ENCODE measurements at places on chromosomes 13 and 19. TPM values are rescaled to one million over a fixed set of nuclear protein-coding genes. Genes with fewer than 3 reads are reported as not detected.

- no peak for DNase-seq
- peaks cover 2% of the 10 kb centered on the region for H3K27me3 ChIP-seq
Measured at GRCh38 chr19:54312436-54313377, at the start of gene LILRA5. Gene LILRA5 (minus strand): TSS chr19:54313166. CDS start chr19:54313019, 147 bp downstream.

- peaks cover 10% of the 10 kb centered on the region for H3K36me3 ChIP-seq
- peaks cover 25% of the 10 kb centered on the region for H3K4me1 ChIP-seq
- H3K27me3 ChIP-seq = no peaks in the 10 kb centered on the region
- peak overlapping the region; percentile 4 for H3K27ac ChIP-seq
Measured at GRCh38 chr19:15379999-15380647, 536 bp upstream of the AKAP8 start.

DNA sequence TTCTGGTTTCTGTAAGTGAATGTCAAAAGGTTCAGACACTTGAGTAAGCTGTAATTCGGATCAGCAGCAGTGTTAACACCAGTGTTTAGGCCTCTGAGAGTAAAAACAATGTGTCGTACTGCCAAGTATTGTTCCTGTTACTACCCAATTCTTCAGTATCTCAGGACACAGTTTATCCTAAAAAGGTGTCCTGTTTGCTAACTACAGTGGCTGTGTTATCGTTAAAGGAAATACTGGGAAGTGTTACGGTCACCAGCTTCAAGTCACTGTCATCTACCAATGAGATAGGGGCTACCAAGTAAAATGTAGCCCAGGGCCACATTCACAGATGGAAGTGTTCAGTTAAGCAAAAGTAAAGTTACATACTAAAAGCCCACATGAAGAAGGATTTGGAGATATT is 2.3 kb upstream of the UPF3A start:
- DNase-seq = no peak
- no peak overlapping the region for H3K4me3 ChIP-seq
- H3K4me1 ChIP-seq = peaks cover 17% of the 10 kb centered on the region
- H3K36me3 ChIP-seq = peaks cover 15% of the 10 kb centered on the region

DNA sequence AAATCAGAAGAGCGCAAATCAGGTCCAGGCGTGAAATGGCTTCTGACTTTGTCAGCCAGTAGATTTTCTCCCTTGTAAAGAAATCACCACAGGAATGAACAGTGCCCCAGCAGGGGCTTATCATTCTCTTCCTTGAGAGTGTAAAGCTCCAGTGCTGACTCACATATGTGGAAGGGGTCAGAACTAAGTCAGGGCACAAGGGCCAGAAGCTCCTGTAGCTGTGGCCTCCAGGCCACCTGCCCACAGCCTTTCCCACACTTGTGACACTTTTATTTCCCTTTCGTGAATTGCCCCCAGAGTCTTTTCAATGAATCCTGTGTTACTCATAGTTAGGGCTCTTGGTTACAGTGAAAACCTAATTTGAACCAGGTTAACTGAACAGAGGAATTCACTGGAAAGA is 99.6 kb downstream of the SUCLA2 start:
- H3K4me3 ChIP-seq = no peak overlapping the region
- no peak overlapping the region for H3K27ac ChIP-seq
- H3K36me3 ChIP-seq = no peaks in the 10 kb centered on the region
- H3K27me3 ChIP-seq = no peaks in the 10 kb centered on the region
- DNase-seq = no peak

PSG7 gene
- total RNA-seq = not detected

GRCh38 chr13:97214921-97215320 is 7.2 kb upstream of the MBNL2 start:
- H3K27ac ChIP-seq = no peak overlapping the region
- H3K4me1 ChIP-seq = peaks cover 4% of the 10 kb centered on the region
- H3K27me3 ChIP-seq = no peaks in the 10 kb centered on the region
- DNase-seq = no peak
- H3K36me3 ChIP-seq = no peaks in the 10 kb centered on the region

- no peaks in the 10 kb centered on the region for H3K27me3 ChIP-seq
- H3K4me1 ChIP-seq = no peaks in the 10 kb centered on the region
- DNase-seq = peak; percentile 16
- H3K4me3 ChIP-seq = no peak overlapping the region
- no peaks in the 10 kb centered on the region for H3K36me3 ChIP-seq
Measured at GRCh38 chr13:70362820-70363570, 254.7 kb upstream of the KLHL1 start.

GRCh38 chr19:21699197-21699596 is 68.2 kb downstream of the ZNF100 start:
- no peak overlapping the region for H3K27ac ChIP-seq
- H3K4me1 ChIP-seq = no peaks in the 10 kb centered on the region
- no peak for DNase-seq
- H3K36me3 ChIP-seq = no peaks in the 10 kb centered on the region
- no peaks in the 10 kb centered on the region for H3K27me3 ChIP-seq
